ENCODE measurements at places on chromosomes 16 and 17.

GRCh38 chr17:57645950-57646665, 99.0 kb downstream of the CCDC182 start:
- DNase-seq = no peak

DNA sequence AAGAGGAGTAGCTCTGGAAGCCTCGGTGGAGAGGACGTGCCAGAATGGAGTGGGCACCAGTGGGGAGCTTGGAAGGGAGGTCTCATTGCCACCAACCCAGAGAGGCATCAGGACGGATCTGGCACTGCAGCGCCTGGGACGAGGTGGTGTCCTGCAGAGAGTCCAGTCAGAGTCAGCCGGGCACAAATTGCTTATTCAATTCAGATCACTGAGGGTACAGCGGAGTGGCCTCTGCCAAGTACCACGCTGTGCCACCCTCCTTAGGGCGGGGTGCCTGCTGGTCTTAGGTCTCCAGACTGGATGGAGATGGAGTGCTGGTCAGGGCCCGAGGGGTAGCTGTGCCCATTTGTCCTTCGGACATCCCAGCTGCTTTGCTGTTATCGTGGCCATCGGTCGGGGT, 18.9 kb upstream of the SPPL2C start:
- no peak for DNase-seq

GRCh38 chr17:52110923-52111581, 47.5 kb downstream of the CA10 start:
- no peak for DNase-seq

- DNase-seq = no peak
Observed at GRCh38 chr17:80901319-80901718, 90.3 kb upstream of the CHMP6 start.

DNA sequence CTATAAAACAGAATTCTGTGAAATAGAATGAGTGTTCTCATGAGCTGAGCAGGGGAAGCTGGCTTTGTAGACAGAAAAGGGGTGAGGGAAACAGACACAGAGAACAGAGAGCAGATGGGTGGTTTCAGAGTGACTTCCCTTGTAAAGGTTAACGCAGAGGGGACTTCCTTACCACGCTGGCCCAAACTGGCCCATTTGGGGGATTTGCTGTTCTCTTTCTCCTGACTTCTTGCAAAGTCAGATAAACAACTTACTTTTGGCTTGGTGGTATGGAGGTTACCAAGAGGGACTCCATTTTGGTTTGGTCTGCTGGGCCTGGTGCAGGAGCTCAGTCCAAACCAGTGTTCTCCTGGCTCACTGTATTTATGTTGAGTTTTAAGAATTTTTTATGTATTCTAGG, 48.4 kb downstream of the SEC14L1 start:
- no peak for DNase-seq

- peak; percentile 20 for DNase-seq
Observed at GRCh38 chr16:46947900-46948547, 25.4 kb downstream of the DNAJA2 start.

- no peak for DNase-seq
Observed at GRCh38 chr17:41730479-41730878, 4.0 kb downstream of the HAP1 start.

- DNase-seq = no peak
Observed at GRCh38 chr17:28718333-28719020, 809 bp upstream of the RAB34 start.

GRCh38 chr17:57121308-57122042, 36.4 kb downstream of the AKAP1 start:
- no peak for DNase-seq

- no peak for DNase-seq
Observed at GRCh38 chr16:16025214-16025968, 76.0 kb downstream of the ABCC1 start.

DNA sequence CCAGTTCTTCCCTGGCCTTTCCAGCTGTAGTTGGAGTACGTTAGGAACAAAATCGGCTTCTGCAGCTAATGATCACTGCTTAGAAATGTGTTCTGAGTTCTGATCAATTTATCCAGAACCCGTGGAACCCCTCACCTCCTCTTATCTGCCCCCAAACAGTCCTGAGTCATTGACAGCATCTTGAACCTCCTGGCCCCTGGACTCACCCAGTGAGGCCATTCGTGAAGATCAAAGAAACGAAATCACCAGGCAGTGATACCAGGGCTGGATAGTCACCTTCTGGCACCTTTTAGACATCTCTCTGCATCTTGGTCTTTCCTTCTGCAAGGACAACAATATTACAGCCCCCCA, 17.0 kb upstream of the EXOC7 start:
- DNase-seq = no peak

DNA sequence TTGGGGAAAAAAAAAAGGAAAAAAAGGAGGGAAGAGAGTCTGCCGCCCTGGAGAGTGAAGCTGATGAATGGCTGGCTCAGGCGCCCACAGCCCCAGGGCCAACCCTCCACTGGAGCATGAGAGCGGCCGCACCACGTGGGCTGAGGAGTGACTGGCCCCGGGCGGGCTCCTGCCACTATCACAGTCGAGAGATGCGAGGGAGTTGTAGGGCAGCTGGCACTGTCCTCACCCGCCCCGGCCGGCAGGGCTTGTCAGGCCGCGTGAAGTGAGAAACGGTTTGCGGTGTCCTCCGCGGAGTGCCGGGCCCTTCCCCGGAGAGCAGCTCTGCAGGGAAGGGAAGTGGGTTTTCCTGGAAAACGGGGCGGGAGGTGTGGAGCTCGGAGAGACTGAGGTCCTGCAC, 45.9 kb downstream of the JPH3 start:
- DNase-seq = no peak

GRCh38 chr16:75458029-75458428, 6.5 kb downstream of the TMEM170A start:
- DNase-seq = no peak

DNA sequence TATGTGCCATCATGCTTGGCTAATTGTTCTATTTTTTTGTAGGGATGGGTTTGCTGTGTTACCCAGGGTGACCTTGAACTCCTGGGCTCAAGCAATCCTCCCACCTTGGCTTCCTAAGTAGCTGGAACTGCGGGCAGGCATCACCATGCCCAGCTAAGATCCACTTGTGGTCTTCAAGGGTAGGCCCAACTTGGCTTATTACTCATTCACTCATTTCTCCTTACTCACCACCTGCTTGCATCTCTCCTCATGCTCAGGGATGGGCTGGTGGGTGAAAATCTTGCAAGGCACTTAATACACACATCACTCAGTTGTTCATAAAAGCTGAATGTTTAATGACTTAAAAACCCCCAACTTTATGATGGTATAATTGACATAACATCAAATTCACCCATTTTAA, 207.8 kb downstream of the SHISA9 start:
- no peak for DNase-seq

- no peak for DNase-seq
Observed at GRCh38 chr17:64491034-64491860, 5.6 kb downstream of the POLG2 start.

GRCh38 chr16:58938811-58939210, 204.7 kb upstream of the GOT2 start:
- no peak for DNase-seq

GRCh38 chr16:9351440-9351839, 260.0 kb downstream of the HAPSTR1 start:
- DNase-seq = no peak

DNA sequence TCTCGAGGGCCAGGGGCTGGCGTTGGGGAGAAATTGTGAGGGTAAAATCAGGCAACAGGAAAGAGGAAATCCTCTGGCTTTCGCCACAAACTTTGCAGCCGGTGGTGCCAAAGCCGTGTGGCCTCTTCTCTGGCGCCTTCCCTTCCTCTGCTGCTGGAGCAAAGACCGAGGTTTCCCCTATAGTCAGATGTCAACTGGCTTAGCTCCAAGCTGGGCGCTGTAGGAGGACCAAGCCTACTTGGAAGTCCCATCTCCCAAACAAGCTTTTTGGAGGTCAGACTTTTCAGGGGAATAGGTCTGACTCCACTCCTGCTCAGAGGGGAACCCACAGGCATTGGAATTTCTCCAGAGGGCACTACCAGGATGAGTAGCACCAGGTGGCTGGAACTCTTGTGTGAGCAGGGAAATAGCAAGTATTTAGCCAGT, 5.0 kb downstream of the IGFBP4 start:
- no peak for DNase-seq

All from SHP77 treated with DMSO at 0.1 percent for 48 hours (cell line).